SJSA1 (cell line): ENCODE measurements at places on chromosomes 6 and 20. TPM values are rescaled to one million over a fixed set of nuclear protein-coding genes. Genes with fewer than 3 reads are reported as not detected.
A peak's percentile ranks its signal among the peaks of the same experiment; 100 is the strongest.

GRCh38 chr6:52506476-52506875, 70.4 kb downstream of the TRAM2 start:
- peaks cover 93% of the 10 kb centered on the region for H3K36me3 ChIP-seq
- no peak overlapping the region for H3K27ac ChIP-seq
- peaks cover 73% of the 10 kb centered on the region for H3K4me1 ChIP-seq
- H3K4me3 ChIP-seq = no peak overlapping the region
- DNase-seq = no peak

GRCh38 chr6:36688063-36688738, 9.4 kb upstream of the RAB44 start:
- H3K27me3 ChIP-seq = no peaks in the 10 kb centered on the region
- DNase-seq = no peak
- no peak overlapping the region for H3K4me3 ChIP-seq
- H3K27ac ChIP-seq = no peak overlapping the region

GRCh38 chr6:33430991-33431879, 11.4 kb downstream of the SYNGAP1 start:
- no peak for DNase-seq
- H3K36me3 ChIP-seq = peaks cover 7% of the 10 kb centered on the region; the same call in 1 of the 2 replicates
- peaks cover 10% of the 10 kb centered on the region for H3K4me1 ChIP-seq
- no peak overlapping the region for H3K4me3 ChIP-seq

E2F1 gene
- 62.1 and 63.9 TPM in 2 replicates for total RNA-seq

GRCh38 chr6:18053555-18054445, 66.4 kb upstream of the KIF13A start:
- H3K27ac ChIP-seq = no peak overlapping the region
- no peak for DNase-seq
- no peaks in the 10 kb centered on the region for H3K27me3 ChIP-seq
- no peaks in the 10 kb centered on the region for H3K36me3 ChIP-seq
- H3K4me3 ChIP-seq = no peak overlapping the region

GRCh38 chr20:5654557-5654956, 95.6 kb upstream of the SHLD1 start:
- no peak for DNase-seq
- H3K36me3 ChIP-seq = no peaks in the 10 kb centered on the region
- no peak overlapping the region for H3K4me3 ChIP-seq
- peak overlapping the region; percentile 64 for H3K27ac ChIP-seq
- peaks cover 23% of the 10 kb centered on the region for H3K4me1 ChIP-seq
- no peaks in the 10 kb centered on the region for H3K27me3 ChIP-seq

DNA sequence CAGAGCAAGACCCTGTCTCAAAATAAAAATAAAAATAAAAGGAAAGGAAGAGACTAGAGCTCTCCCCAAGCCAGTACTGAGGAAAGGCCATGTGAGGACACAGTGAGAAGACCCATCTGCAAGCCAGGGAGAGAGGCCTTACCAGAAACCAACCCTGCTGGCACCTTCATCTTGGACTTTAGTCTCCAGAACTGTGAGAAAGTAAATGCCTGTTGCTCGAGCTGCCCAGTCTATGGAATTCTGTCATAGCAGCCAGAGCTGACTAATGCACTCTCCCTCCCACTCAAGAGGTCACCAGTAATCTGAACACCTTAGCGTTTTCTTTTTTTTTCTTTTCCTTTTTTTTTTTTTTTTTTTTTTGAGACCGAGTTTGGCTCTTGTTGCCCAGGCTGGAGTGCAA, 7.3 kb upstream of the PRPH2 start:
- no peaks in the 10 kb centered on the region for H3K36me3 ChIP-seq
- H3K4me3 ChIP-seq = no peak overlapping the region
- no peak overlapping the region for H3K27ac ChIP-seq
- H3K27me3 ChIP-seq = no peaks in the 10 kb centered on the region
- H3K4me1 ChIP-seq = no peaks in the 10 kb centered on the region

GRCh38 chr20:57902473-57902872, 192.7 kb upstream of the PMEPA1 start:
- H3K27me3 ChIP-seq = no peaks in the 10 kb centered on the region
- no peaks in the 10 kb centered on the region for H3K36me3 ChIP-seq
- peak overlapping the region; percentile 4; the same call in 1 of the 2 replicates for H3K27ac ChIP-seq
- no peak overlapping the region for H3K4me3 ChIP-seq
- peak; percentile 53 for DNase-seq
